ENCODE measurements at places on chromosomes 12 and 14.

- peak; percentile 80 for DNase-seq
These were observed 3.8 kb upstream of the SMARCC2 start for GRCh38 chr12:56193025-56193578.

DNA sequence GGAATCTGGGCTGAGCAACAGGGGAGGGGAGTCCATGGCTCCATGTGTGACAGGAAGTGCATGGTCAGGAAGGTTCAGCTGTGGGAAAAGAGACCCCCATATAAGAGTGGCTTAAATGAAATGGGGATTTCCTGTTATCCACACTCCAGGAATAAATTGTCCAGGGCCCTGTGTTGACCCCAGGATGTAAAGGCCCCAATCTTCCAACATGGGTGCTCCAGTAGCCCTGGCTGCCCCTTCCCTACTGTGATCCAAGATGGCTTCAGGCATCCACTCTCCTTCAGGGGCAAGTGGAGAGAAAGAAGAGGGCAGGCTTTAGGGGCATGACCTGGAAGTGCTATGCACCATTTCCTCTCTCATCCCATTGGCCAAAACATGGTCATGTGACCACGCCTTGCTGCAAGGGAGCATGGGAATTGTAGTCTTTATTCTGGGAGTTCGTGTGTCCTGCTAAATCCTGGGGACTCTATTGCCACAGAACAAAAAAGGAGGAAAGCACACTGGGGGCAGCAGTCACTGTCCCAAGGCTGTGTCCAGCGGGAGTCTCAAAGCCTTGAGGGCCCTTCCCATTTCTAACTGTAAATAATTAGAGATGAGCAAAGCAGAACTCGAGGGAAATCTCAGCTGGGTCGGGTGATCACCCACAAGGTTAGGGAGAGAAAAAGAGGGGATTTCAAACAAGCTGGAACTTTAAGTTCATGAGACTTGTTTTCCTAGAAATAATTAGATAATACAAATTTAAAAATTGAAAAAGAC lies 289.2 kb downstream of the ADGRD1 start:
- no peak for DNase-seq

DNA sequence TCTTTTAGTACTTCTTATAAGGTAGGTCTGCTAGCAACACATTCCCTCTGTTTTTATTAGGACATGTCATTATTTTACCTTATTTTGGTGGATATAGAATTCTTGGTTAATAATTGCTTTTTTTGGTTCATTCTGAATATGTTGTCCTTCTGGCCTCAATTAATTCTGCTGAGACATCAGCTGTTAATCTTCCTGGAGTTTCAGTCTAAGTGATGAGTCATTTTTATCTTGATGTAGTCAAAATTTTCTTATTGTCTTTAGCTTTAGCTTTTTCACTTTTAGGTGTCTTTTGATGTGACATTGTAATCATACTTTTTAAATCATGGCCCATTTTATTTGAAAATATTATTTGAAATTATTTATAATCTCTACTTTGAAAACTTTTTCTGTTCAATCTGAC lies 104.9 kb upstream of the PMCH start:
- no peak for DNase-seq

GRCh38 chr12:63944586-63945228 lies 100.2 kb downstream of the SRGAP1 start:
- no peak for DNase-seq

- peak; percentile 91 for DNase-seq
These were observed 115.2 kb downstream of the PRICKLE1 start for GRCh38 chr12:42474391-42474790.

DNA sequence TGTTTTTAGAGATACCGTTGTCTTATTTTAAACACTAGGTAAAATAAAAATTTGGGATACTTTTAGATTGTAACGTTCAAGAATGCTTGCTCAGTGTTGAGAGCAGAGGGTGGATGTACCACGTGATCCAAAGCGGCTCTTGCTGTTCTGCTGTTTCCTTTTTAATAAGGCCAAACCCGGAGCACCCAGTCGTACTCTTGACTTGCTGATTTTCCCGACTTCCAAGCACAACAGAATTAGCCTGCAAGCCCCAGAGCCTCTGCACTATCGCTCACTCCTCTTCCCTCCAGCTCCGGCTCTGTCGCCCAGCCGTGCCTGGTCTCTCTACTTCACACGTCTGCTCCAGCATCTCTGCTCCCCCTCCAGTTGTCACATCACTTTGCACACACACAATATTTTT lies 77.3 kb downstream of the EMP1 start:
- DNase-seq, result no peak

GRCh38 chr14:104644091-104644635 lies 39.6 kb upstream of the TMEM179 start:
- DNase-seq, result no peak

- DNase-seq, result no peak
These were observed 47.2 kb downstream of the RFX4 start for GRCh38 chr12:106629797-106630659.

- DNase-seq, result no peak
These were observed 42.5 kb upstream of the BEGAIN start for GRCh38 chr14:100629696-100630095.

GRCh38 chr12:70415987-70416386 lies 49.9 kb downstream of the KCNMB4 start:
- DNase-seq, result no peak

Data from kidney capillary endothelial cell (primary cell).